Kidney epithelial cell (primary cell): ENCODE measurements at places on chromosomes 5 and 9. TPM values are rescaled to one million over a fixed set of nuclear protein-coding genes. Genes with fewer than 3 reads are reported as not detected.

PCDHB4 gene
- total RNA-seq, result 0.42 and 0.48 TPM in 2 replicates

CCDC152 gene
- total RNA-seq, result 0.68 and 0.96 TPM in 2 replicates

DNAJC21 gene
- 22.1 and 37.0 TPM in 2 replicates for total RNA-seq

PCDHGB1 gene
- total RNA-seq, result 1.6 and 1.7 TPM in 2 replicates

ANKRD34B gene
- total RNA-seq, result 1.5 and 2.2 TPM in 2 replicates

CCT5 gene
- total RNA-seq, result 442 and 506 TPM in 2 replicates

P4HA2 gene
- 71.5 and 77.5 TPM in 2 replicates for total RNA-seq

SPINK7 gene
- total RNA-seq, result not detected in 2 replicates

ZNF879 gene
- 2.3 and 4.4 TPM in 2 replicates for total RNA-seq

EDIL3 gene
- total RNA-seq, result 41.7 and 42.0 TPM in 2 replicates

RNF183 gene
- not detected in 2 replicates for total RNA-seq

SOX30 gene
- total RNA-seq, result 0.08 TPM in 1 of 2 replicates, not detected in the other

PTPDC1 gene
- 8.8 and 8.9 TPM in 2 replicates for total RNA-seq

DTWD2 gene
- 5.3 and 7.9 TPM in 2 replicates for total RNA-seq

PRLR gene
- 1.8 and 3.8 TPM in 2 replicates for total RNA-seq

HACD4 gene
- total RNA-seq, result 0.46 and 0.62 TPM in 2 replicates

WDR41 gene
- 68.6 and 92.0 TPM in 2 replicates for total RNA-seq

TMEM167A gene
- total RNA-seq, result 40.2 and 46.0 TPM in 2 replicates

CDC42SE2 gene
- 36.6 and 41.2 TPM in 2 replicates for total RNA-seq
